Activated T-helper 2 cell treated with anti-CD3 and anti-CD28 coated beads, Interferon-gamma antibody, Interleukin-2, Interleukin-4, amounts not matched to agents 10 μg/mL and 5 μg/mL and 100 μg/mL, durations not matched to agents 14 hours and 24 hours and 36 hours (primary cell): ENCODE measurements at places on chromosomes 1 and 21.

DNA sequence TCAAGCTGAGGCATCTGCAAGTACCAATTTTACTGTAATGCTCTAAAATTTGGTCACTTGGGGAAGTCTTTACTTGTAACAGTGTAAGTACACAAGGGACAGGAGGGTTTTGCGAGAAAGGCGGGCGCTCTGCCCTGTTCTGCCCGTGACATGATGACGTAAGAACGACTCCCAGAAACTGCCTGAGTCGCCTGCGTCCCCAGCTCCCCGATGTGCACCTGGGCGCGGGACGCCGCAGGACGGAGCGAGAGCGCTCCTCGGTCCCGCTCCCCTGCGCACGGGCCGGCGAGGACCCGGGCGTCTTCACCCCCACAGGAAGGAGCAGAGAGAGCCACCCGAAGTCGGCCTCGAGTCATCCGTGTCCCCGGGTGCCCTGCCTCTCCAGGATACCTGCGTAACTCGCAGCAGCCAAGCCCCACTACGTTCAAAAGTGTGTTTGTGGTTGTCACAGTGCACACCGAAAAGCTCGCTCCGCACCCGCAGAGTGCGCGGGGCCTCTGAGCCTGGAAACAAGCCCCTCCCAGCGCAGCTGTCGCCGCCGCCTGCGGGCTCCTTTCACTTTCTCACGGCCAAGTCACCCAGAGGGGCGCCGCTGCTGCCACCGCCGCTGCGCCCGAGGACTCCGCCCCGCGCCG is 3.3 kb upstream of the ZBTB18 start:
- peaks cover 25% of the 10 kb centered on the region for H3K4me1 ChIP-seq
- no peaks in the 10 kb centered on the region for H3K36me3 ChIP-seq
- H3K27ac ChIP-seq = peak overlapping the region; percentile 91
- peaks cover 53% of the 10 kb centered on the region for H3K27me3 ChIP-seq

DNA sequence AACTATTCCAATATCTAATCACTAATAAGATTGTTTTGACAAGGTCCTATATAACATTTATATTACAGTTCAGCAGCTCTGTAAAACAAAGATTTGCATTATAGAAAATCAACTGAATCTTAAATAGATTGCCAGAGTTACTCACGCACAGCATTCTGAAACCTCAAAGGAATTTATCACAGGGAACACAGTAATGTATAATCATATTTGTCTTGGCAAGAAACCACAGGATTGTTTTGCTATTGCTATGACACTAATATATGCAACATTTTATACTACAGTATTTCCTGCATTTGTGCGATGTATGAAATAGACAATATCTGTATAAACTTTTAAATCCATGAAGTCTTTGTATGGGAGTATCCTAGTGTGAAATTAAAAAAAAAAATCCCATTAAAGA is 101.4 kb downstream of the PLPPR5 start:
- no peak overlapping the region for H3K4me3 ChIP-seq
- H3K4me1 ChIP-seq = no peaks in the 10 kb centered on the region
- DNase-seq = no peak

DNA sequence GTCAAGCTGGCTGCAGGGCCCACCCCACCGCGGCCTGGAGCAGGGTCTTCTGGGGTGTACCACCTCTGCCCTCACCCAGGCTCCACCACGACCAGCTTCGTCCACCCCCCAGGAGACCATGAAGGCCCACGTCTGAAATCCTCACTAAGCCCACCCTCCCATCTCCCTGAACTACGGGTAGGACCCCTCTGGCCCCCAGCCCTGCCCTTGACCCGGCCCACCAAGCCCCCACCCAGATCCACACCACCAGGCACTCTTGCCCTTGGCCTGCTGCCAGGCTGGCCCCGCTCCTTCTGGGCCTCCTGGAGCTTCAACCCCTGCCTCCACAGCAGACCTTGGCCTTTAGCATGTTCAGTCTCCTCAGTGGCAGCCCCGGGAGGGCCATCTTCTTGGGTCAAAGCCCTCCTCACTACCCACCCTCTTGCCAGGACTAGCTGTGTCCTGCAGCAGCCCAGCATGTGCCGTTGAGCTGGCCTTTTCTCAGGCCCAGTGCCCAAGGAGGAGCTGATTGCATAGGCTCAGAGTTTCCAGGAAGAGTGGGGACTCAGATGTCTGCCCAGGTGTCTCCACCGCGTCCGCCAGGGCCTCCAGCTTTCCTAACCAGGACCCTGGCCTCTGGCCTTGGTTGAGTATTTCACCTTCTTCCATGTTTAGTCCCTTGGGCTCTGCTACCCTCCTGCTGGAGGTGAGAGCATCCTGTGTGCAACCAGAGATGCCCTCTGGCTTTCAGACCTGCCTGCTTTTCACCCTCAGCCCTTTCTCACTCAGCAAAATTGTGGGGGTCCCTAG is 17.7 kb upstream of the SAMD11 start:
- peak; percentile 7 for DNase-seq
- H3K4me1 ChIP-seq = peaks cover 5% of the 10 kb centered on the region
- no peak overlapping the region for H3K4me3 ChIP-seq
- no peaks in the 10 kb centered on the region for H3K36me3 ChIP-seq
- H3K27me3 ChIP-seq = peaks cover 53% of the 10 kb centered on the region
- no peak overlapping the region for H3K27ac ChIP-seq

DNA sequence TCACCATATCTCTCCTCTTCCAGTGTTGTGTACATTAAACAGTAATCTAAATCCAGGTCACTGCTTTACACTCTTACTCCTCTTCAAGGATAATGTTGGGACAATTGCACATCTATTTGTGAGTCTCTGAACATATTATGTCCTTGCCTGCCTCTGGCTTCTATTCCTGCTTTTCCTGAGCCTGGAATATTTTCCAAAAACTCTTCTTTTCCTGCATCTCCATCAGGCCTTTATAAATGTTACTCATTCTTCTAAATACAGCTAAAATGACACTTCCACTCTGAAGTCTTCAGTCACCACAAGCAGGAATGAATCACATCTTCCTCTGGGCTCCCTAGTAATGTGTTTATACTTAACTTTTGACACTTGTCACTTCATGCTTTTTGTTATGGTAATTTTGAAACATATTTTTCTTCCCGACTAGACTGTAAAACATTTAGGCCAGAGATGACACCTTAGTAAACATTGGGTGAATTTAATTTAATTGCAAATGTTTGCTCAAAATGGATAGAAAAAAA is 396.0 kb downstream of the LRRIQ3 start:
- no peaks in the 10 kb centered on the region for H3K36me3 ChIP-seq
- no peak overlapping the region for H3K4me3 ChIP-seq
- H3K27me3 ChIP-seq = no peaks in the 10 kb centered on the region
- H3K27ac ChIP-seq = no peak overlapping the region

GRCh38 chr1:15489052-15489736 is 13.3 kb downstream of the CELA2B start:
- peaks cover 32% of the 10 kb centered on the region for H3K36me3 ChIP-seq
- DNase-seq = no peak
- peak overlapping the region; percentile 38 for H3K27ac ChIP-seq
- peaks cover 11% of the 10 kb centered on the region for H3K4me1 ChIP-seq
- no peaks in the 10 kb centered on the region for H3K27me3 ChIP-seq

DNA sequence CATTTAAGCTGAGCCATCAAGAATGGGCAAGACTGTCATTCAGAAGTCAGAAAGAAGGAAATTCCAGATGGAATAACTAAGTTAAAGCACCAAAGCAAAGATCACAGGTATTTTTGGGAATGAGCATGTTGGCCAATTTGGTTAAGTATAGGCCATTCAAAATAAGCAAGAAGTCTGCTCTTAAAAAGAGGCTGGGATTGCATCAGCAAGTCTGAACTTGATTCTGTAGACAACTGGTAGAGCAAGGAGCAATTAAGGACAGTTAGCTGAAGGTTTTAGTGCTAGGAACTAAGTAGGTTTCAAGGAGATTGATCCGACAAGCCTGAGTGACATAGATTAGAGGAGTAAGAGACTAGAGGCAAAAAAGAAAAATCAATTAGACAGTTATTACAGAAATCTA is 8.4 kb downstream of the ANKRD45 start:
- H3K36me3 ChIP-seq = no peaks in the 10 kb centered on the region
- H3K4me1 ChIP-seq = no peaks in the 10 kb centered on the region
- no peak overlapping the region for H3K4me3 ChIP-seq

- H3K27ac ChIP-seq = no peak overlapping the region
- H3K36me3 ChIP-seq = peaks cover 57% of the 10 kb centered on the region
- H3K4me3 ChIP-seq = no peak overlapping the region
- H3K4me1 ChIP-seq = peaks cover 2% of the 10 kb centered on the region
Observed at GRCh38 chr1:147162093-147162492, 10.2 kb downstream of the PRKAB2 start.
